ENCODE measurements at places on chromosomes 5 and 9.

DNA sequence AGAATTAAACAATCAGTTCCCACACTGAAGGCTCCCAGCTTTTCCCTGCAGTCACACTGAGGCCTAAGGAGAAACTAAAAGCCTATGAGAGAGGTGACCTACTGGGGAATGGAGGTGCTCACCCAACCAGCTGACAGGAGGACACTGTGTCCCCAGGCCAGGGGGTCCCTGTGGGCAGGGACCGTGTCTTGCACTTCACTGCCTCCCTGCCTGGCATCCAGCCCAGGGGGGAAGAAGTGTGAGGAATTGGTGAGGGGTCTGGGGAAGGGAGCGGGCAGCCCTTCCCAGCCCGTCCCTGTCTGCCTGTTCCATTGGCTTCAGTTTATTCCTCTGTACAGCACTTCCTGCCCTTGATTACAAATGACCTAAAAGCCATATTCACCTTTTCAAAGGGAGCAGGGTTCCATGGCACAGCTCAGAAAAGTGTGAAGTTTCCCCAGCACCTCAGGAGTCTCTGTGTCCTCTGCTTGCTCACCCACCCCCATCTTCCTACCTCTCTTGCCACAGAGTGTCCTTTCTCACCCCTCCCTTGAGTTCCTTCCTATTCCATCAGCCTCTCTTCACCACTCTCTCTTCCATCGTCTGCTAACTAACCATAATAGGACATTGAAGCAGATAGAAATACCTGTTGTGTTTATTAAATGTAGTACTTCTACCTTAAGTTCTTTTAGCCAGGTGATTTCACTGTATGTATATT is 12.9 kb downstream of the OTULINL start:
- DNase-seq = no peak

DNA sequence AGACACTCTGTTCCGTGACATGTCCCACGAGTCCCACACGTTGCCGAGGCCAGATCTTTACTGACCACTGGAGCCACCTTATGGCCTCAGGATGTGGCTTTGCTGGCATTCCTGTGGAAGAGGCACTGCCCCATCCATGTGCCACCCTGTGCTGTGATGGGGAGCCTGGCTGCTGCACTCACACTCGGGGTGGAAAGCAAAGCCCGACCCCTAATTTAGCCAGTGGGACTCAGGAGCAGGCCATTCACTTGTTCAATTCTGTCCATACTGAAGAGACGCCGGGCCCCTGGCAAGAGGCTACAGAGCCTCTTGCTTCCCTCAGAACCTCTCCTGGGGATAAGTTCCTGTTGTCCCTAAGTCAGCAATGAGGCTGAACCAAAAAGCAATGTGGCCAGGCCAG is 18.6 kb upstream of the CEP72 start:
- no peak for DNase-seq

DNA sequence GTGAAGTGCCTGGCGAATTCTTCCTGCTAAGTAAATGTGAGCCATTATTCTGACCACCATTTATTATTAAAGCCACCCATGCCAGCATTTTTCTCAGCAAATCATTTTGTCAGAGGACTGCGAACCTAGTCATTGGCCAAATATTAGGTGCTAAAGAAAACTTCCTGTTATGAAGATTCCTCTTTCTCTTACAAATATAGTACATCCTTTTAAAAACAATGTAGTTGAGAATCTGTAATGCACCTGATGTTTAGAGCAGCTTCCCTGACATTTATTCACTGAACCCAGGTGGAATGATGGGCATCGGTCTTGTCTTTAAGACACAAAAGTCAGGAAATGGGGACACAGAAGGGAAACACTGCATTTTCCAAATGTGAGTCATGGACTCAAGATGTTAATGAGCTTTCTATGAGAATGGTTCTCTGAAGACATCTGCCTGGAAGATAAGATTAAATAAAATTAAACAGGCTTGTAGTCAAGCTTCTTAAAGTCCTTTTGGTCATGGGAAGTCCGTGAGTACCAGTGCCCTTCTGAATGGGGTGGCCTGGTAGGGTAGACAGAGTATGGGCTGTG is 290.6 kb downstream of the FBXL7 start:
- DNase-seq = no peak

DNA sequence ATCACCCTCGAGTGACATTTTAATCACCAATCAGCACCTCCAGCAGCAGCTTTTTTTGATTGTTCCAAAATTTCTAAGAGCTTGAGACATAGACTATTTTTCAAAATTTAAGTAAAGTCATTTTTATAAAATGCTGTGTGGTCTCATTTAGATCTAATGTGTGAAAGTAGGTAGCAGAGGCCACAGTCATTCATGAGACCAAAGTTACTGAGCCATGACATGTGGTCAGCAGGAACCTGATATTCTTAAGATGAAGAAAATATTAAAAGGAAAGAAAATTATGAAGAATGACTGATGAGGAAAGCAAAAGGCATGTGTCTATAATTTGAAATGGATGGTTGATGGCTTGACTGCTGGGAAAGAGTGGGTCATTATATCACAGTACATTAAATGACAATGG is 7.2 kb downstream of the FREM1 start:
- DNase-seq = no peak

- DNase-seq = no peak
Measured at GRCh38 chr5:178770621-178771020, 40.2 kb upstream of the ZNF354A start.

- no peak for DNase-seq
Measured at GRCh38 chr5:143506836-143507552, 103.5 kb upstream of the NR3C1 start.

GRCh38 chr5:64632251-64632650 is 58.1 kb upstream of the SHISAL2B start:
- DNase-seq = no peak

GRCh38 chr9:121598965-121599871 is 52.2 kb upstream of the DAB2IP start:
- no peak for DNase-seq

GRCh38 chr5:116444373-116445295 is 130.0 kb downstream of the SEMA6A start:
- DNase-seq = no peak

GRCh38 chr5:122607818-122608217 is 167.1 kb upstream of the SNX2 start:
- no peak for DNase-seq

DNA sequence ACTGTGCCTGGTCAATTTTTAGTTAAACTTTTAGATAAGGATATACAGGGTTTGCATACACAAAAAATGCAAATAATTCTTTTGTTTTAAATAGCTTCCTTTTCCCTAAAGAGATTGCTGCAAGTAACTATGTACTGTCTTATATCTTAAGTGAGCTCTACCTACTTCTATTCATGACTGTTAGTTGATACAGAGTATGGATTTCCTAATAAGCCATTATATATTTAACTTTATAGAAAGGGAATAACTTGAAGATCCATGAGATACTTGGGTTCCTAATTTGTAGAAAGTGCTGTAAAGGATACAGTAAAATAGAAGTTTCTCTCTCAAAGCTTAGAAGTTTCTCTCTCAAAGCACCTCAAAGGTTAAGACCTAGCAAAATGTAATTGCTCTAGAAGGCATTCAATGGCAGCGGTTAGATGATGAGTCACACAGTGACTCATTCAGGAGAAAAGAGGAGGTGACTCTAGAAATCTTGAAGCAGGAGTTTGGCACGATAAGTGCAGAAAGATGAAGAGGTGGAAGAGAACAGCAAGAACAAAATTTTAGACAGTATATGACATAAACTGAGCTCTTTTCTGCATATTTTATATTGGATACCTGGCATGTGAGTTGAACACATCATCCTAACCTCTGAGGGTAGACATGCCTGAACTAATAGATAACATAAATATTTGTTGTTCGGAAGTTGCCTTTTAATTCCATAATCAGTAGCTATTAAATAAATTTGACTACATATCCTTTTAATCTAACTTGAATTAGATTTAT is 5.5 kb upstream of the DNAJC21 start:
- DNase-seq = no peak

GRCh38 chr9:118931941-118932340 is 437.3 kb downstream of the BRINP1 start:
- no peak for DNase-seq

DNA sequence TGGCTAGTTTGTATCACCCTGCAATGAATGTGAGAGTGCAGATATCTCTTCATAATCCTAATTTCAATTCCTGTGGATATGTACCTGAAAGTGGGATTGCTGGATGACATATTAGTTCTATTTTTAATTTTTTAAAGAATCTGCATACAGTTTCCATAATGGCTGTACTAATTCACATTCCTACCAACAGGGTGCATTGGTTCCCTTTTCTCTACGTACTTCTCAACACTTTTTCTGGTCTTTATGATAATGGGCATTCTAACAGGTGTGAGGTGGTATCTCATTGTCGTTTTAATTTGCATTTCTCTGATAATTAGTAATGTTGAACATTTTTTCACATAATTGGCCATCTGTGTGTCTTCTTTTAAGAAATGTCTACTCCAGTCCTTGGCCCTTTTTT is 927.5 kb downstream of the DTWD2 start:
- DNase-seq = no peak

DNA sequence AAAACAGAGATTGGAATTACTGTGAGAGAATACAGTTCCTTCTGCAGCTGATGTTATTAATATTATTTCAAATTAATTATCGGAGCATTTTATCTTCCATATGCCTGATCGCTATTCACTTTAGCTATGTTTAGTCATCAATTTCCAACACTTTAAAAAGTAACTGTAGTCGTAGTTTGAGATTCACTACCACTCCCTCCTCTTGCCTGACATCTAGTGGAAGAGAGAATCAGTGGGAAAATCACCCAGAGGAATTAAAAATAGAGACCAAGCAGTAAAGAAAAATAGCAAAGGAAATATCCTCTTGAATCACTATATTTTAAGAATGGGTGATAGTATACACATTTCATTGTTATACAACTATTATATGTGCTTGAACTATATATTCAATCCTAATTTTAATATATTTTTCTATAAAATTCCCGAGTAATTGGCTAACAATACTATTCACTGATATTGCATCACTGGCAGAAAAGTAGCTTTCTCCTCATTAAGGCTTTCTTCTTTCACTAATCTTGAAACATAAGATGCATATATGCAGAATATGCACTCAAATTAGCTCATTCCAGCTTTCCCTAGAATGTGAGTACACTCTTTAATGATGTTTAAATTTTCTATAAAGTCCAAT is 708.7 kb downstream of the CDH9 start:
- DNase-seq = no peak

GRCh38 chr9:123096987-123097386 is 63.5 kb downstream of the GPR21 start:
- no peak for DNase-seq

GRCh38 chr5:60256546-60256945 is 363.0 kb upstream of the PDE4D start:
- DNase-seq = no peak

DNA sequence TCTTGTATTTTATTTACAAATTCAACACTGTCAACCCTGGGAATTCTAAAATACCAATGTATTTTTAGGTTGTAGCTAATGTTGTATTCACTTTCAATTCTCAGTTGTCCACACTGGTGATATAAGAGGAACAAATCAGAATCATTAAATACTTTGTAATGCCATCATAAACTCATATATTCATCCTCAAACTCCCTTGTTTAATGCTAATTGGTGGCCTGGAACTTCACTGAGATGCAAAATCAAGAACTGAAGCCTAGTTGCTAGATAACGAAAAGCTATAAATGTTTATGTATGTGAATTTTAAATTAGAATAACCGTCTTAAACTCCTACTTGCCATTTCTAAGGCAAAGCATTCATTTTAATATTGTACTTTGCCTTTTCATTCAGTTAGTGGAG is 274.7 kb downstream of the RAB3C start:
- DNase-seq = no peak

DNA sequence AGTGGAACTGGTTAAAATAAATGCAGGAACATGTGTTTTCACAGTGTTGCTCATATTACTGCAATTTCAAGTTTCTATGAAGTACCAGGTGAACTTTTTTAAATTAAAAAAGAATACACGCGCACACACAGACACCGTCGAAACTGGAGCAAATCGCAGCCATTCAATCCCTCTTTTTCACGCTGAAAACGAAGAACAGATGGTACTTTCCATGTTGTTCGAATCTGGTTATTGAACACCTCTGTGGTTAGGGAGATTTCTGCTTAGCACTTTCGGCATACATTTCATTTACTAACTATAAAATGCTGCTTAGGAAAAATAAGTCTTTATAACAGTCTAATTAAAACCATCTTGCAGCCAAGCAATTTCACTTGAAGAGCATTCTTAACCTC is 6.8 kb downstream of the ZNF608 start:
- no peak for DNase-seq

DNA sequence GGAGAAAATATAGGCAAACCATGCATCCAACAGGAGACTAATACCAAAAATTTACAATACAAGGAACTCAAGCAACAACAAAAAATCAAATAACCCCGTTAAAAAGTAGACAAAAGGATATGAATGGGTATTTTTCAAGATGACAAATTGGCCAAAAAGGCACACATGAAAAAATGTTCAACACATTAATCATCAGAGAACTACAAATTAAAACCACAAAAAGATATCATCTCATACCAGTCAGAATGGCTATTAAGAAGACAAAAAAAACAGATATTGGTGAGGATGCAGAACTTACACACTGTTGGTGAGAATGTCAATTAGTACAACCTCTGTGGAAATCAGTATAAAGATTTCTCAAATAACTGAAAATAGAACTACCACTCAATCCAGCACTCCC is 35.0 kb downstream of the TEX10 start:
- no peak for DNase-seq

DNA sequence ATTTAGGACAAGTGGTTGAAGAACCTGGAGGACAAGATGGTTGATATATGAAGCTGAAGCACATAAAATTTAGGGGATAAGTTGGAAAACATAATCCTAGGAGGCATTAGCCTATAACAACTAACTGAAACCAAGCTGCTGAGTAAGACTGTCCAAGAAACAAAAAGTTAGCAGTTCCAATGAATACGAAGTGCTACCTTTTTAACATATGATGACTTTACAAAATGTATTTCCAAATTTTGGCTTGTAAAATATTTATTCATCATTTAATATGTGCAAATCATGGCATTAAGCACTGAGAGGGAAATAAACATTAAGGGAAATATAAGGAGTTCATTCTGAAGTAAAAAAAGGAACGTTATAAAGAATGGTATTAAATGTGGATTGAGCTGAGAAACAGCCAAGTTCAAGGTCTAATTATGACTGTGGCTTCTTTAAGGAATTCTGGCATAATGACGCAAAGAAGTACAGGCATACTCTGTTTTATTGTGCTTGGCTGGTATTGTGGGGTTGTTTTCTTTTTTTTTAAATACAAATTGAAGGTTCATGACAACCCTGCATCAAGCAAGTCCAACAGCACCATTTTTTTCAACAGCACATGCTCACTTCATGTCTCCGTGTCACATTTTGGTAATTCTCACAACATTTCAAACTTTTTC is 7.7 kb downstream of the RAPGEF6 start:
- no peak for DNase-seq

- DNase-seq = no peak
Measured at GRCh38 chr5:96209829-96210228, 223.2 kb downstream of the PCSK1 start.
